ENCODE measurements at places on chromosomes 5 and 9.
A peak's percentile ranks its signal among the peaks of the same experiment; 100 is the strongest.

DNA sequence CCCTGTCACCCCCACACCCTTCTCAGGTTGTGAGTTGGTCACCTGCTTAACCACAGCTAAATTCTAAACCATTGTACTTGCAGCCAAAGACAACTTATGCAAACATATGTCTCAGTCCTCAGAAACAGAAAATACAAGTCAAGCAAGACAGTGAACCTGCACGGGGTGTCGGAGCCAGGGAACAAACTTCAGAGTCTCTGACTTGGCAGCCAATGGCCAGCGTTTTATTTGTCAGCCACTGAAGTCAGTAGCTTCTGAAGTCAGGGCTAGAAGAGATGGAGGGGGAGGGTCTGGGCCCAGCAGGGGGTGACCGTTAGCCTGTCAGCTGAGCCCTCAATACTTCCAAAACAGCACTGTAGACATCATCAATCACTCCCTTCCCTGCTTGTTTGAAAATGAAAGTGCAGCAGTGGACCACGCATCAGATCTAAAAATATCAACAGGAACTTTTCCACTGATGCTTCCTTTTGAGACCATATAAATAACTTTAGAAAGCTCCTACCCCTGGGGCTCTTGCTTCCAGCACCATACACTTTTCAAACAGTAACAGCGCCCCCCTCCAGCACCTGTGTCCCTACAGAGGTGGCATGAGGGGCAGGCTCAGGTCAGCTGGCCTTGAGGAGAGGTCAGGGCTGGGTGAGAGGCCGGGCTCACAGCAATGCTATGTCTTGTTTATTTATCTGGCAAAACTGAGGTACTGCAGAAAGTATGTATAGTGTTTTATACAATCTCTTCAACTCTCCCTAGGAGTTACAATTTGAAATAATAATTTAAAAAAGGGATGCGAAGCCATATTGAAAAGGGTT lies 142.5 kb downstream of the ACER2 start:
- DNase-seq, result no peak

GRCh38 chr5:140327589-140327988 lies 18.8 kb downstream of the HBEGF start:
- DNase-seq, result no peak

DNA sequence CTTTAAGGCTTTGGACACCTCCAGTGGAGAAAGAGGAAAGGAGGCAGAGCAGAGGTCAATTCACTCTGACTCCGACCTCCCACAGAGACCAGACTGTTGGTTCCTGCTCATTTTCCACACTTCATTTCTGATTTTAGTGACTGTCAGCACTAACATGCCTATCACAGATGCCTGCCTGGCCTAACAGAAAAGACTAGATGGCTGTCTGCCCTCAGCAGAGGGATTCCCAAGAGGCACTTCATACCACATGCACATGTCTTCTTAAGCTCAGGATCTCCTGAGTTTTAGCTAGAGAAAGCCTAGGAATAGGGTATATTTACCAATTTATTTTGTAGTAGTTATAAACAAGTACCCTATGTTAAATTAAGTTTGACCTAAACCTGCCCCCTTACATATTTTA lies 336.0 kb downstream of the ENC1 start:
- DNase-seq, result no peak

DNA sequence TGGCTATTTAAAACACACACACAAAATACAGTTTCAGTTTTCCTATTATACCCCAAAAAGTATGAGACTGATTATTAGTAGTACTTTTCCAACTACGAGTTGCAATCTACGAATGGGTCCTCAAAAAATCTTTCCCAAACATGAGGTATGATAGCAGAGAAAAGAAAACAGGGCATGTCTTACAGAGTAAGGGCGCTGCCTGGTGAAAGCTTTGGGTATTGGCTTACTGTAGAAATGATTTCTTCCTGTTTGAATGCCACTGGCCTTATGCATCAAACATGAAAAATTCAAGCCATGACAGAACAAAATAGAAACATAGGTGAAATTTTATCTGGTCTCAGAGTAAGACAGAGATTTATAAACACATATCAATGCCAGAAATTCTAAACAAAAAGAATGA lies 448.0 kb downstream of the SPOCK1 start:
- peak; percentile 42 for DNase-seq

DNA sequence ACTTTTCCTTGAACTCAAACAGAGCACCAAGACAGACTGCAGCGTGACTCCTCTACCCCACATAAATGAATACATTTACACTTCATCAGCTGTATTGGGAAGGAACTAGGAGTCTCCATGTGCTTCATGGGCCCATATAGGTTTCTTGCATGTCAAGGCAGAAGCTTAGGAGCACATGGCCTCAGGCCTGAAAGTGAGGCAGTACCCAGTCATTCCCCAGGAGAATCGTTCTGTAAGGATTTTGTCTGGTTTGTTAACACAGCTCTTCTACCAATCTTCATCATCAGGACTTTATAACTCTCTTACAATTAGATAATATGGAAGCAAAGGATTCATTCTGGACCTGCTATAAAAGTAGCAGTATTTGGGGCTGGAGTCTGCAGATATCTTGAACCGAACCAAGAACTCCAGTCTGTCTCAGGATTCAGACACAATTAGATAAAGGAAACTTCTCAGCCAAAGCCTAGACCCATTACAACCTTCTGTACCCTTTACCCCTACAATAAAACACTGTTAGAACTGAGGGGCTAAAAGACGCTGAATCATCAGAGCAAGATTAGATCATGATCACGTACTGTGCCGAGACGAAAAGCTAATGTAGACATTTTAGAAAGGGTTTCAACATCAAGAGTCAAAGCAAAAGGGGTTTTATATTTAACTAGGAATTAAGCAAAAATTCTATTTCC lies 385.5 kb upstream of the SLC30A5 start:
- DNase-seq, result no peak

- DNase-seq, result no peak
These were observed 8.4 kb downstream of the NDUFS4 start for GRCh38 chr5:53568871-53569270.

GRCh38 chr9:135584934-135585333 lies 23.4 kb downstream of the PAEP start:
- no peak for DNase-seq

Data from bronchial epithelial cell (primary cell).